Fibroblast of skin of abdomen (primary cell): ENCODE measurements at places on chromosomes 13 and 19.

GRCh38 chr13:23598369-23598768 lies 28.2 kb downstream of the TNFRSF19 start:
- peak; percentile 80 for DNase-seq

DNA sequence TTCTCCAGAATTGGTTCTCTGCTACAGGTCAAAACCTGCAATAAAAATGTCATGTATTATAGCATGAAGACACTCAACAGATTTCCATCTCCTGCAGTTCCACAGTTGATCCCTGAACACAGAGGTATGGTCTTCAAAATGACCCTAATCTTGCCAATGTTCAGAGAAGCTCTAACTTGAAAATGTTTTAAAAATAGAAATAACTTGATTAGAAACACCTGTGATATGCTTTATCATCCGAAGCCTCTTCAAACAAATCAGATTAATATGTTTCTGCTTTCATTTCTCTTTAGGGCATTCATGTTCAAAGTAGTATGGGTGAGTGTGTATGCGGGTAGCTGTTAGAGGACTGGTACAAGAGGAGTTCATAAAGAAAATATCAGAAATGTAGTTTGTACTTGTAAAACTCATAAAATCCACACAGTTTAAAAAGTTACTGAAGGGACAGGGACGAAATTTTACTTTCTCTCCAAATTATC lies 60.4 kb downstream of the KCNRG start:
- no peak for DNase-seq

- no peak for DNase-seq
These were observed 258.8 kb upstream of the IRS2 start for GRCh38 chr13:110045202-110045601.

DNA sequence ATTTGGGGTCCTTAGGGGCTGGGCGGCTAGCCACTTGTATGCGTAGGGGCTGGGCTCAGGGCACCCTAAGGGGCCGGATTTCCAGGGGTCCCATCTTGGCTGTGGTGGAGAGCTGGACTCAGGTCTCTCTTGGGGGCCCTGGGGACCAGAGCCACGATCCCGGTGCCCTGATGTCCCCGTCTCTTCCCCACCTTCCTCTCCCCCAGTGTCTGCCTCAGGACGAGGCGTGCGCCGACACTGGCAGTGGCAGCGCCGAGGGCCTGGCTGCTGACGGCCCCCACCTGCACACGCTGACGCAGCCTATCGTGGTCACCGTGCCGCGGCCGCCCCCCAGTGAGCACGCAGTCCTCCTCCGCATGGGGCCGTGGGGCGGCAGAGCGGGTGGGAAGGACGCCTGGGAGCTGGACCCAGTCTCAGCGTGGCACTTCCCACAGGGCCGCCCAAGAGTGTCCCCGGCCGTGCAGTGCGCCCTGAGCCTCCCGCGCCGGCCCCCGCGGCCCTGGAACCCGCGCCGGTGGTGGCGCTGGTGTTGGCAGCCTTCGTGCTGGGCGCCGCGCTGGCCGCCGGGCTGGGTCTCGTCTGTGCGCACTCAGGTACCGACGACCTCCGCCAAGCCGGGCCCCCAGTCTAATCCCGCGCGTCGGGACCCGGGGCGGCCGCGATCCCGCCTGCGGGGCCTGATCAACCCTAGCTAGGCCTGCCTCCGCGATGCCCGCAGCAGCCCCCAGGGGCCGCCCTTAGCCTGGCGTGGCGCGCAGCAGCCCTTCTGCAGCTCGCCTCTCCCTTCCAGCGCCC lies 2.7 kb upstream of the SNAPC2 start:
- peak; percentile 54 for DNase-seq

DNA sequence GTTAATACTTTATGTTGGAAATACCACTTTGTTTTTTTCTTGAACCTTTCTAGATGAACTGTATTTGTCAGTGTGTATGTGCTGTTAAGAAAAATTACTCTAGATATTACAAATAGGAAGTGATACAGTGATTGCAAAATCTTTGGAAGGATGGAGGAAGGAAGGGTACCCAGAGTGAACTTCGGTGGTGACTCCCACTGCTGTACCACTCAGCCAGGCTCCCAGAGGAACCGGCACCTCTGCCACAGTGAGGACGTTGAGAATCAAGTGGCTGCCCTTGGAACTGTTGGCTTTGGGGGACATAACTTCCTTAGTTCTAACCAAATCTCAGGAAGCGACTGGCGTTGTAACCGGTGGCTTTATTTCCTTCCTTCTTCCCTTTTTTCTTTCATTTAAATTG lies 184.7 kb downstream of the PCCA start:
- no peak for DNase-seq
